H7 (cell line): ENCODE measurements at places on chromosomes 6 and 20. TPM values are rescaled to one million over a fixed set of nuclear protein-coding genes. Genes with fewer than 3 reads are reported as not detected.

Gene SLC35B2
- total RNA-seq: 27.2 and 28.7 TPM in 2 replicates

DNA sequence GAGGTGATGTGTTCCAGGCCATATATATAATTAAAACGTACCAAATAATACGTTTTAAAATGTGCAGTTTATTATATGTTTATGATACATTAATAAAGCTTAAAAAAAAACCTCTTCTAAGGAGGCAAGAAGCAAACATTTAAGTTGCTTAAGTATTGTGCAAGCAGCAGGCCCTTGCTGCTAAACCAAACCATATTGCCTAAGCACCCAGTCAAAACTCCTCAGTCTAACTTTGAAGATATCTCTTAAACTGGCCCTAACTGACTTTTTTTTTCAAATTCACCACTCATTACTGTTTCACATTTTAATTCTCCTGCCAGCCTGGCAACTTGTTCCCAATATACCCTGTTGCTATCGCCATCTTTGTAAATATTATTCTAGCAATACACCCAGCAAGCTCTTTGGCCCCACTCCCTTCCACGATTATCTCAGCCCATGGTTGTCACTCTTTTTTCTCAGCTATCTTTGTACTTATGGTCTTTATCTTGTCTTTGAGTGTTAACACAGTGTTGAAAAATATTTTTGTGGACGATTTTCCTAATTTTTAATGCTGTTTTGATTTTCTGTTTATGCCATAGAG is 60.9 kb downstream of the C6orf58 start:
- DNase-seq: no peak

DNA sequence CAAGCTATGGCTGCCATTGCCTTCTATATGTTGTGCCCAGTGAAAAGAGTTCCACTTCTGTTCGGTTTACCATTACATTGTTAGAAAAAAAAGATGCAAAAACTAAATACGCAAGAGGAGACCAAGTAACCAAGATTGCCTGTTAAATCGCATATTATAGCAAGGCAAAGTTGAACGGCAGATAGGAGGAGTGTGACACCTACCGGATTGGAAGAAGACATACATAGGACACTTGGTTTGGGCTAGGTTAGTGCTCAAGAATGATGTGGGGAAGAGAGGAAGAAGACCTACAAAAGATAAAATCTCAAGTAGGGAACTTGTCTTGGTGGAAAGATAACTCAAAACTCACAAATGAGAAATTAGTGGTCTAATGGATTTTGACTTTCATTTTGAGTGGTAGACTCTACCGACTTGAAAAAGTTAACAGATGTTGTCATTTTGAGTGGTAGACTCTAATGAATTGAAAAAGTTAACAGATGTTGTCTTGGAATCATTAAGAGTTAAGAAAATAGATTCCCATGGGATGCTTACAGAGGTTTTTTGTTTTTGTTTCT is 95.5 kb downstream of the F13A1 start:
- DNase-seq: no peak

GRCh38 chr6:19906171-19906570 is 69.0 kb downstream of the ID4 start:
- no peak for DNase-seq

DNA sequence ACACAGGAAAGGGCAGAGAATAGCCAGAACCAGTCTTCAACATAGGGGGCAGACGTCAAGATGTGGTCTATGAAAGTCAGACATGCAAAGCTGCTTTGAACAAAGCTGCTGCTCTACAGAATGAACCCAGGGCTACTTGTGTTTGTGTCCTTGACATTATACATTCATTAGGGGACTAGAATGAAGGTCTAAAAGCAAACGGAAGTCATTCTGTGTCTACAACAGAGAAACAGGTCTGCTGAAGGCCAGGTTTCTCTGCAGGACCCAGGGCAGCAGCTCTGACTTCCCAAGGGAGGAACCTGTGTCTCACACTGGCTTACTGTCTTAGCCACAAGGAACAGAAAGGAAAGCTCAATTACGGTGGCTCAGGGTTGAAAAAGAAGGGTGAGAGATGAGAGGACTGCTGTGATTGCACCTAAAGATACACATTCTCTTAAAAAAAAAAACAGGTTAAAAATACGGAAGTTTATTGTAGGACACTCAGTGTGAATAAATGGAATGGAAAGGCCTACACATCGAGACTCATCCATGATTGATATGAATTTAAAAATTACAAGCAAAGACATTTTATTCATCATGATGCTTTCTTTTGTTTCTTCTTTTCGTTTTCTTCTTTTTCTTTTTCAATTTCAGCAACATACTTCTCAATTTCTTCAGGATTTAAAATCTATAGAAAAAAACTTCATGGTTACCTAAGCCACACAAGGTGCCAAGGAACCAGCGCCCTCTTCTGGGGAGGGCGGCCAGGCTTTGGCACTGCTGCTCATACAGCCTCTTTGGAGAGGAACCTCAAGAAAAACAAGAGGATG is 6.7 kb downstream of the PSMA7 start:
- DNase-seq: peak; percentile 88
